Activated CD4-positive, alpha-beta T cell treated with anti-CD3 and anti-CD28 coated beads for 1 hour (primary cell): ENCODE measurements at places on chromosomes 7 and 10.

GRCh38 chr10:52191049-52191448 is 123.0 kb upstream of the DKK1 start:
- DNase-seq = no peak

GRCh38 chr7:113099284-113099919 is 12.8 kb upstream of the GPR85 start:
- DNase-seq = no peak

DNA sequence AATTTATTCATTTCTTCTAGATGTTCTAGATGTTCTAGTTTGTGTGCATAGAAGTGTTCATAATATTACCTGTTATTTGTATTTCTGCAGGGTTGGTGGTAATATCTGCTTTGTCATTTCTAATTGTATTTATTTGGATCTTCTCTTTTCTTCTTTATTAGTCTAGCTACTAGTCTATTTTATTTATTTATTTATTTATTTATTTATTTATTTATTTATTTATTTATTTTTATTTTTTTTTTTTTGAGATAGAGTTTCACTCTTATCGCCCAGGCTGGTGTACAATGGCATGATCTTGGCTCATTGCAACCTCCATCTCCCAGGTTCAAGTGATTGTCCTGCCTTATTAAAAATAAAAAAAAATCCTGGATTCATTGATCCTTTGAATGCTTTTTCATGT is 114.8 kb upstream of the THSD7A start:
- DNase-seq = no peak

GRCh38 chr10:133391761-133392518 is 2.0 kb upstream of the MTG1 start:
- no peak for DNase-seq

GRCh38 chr7:2583798-2584580 is 25.2 kb downstream of the IQCE start:
- no peak for DNase-seq

DNA sequence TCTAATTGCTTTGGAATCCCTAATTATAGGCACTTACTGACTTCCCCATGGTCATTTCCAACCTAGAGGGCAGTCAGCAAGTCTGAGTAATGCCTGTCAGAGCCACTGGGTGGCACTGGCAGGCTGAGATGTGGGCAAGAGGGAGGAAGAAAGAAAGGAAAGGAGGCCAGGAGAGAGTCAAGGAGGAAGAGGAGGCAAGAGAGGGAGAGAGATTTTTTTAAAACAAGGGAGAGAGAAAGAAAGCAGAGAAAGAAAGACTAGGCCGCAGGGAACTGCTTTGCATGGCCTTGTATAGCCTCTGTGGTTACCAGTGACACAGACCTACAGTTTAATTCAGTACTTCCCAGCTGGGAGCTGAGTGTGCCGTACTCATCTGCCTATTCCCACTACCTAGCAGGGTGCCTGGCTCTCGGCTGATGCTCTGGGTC is 210.4 kb upstream of the ADO start:
- DNase-seq = peak; percentile 28
